ENCODE measurements at places on chromosomes 2 and 18. TPM values are rescaled to one million over a fixed set of nuclear protein-coding genes. Genes with fewer than 3 reads are reported as not detected.

Gene TGFA
- total RNA-seq, result 25.8 TPM

Gene PIEZO2
- total RNA-seq, result 0.10 TPM

DNA sequence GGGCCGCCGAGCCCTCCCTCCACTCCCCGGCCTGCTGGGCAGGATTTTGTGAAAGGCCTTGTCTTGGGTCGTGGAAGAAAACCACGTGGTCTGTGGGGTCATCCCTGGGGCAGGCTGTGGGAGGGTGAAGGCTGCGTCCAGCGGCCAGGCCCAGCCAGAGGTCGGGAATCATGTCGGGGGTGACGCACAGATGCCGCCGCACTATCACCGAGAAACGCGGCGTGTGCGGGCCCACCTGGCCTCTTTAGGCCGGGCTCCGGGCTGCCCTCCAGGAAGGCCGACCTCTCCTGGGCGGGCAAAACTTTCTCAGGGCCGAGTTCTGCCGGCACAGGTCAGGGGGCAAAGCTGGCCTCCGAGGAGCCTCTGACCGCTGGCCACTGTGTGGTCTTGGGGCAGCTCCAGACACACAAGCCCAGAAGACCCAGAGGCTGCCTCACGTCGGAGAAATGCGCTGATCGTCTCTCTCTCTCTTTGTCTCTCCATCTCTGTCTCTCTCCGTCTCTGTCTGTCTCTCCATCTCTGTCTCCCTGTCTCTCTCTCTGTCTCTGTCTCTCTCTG lies 28.4 kb downstream of the NFATC1 start:
- no peak for DNase-seq

DNA sequence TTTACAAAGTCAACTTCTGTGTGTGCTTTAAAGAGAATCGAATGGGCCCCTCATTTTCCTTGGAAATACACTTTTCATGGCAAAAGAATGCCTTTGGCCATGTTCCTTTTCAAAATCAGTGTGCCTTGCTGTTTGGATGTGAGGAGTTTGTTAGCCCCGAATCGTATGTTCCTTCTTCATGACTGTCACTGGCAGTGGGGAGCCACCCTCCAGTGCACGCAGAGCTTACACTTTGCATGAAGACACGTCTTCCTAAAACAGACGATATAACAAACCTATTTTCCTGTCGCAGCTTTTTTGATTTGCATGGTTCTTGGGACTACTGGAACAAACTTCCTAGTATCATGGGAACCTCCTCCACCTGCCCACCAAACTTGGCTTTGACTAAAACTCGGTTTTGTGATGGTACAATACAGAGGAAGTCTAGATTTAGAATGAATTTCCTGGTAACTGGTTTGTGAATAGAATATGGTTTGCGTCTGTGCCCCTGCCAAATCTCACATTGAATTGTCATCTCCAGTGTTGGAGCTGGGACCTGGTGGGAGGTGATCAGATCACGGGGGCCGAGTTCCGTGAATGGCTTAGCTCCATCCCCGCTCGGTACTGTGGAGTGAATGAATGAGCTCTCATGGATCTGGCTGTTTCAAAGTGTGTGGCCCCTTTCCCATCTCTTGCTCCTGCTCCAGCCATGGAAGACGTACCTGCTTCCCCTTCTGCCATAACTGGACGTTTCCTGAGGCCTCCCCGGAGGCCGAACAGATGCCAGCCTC lies 194.9 kb downstream of the TWIST2 start:
- no peak for DNase-seq

DNA sequence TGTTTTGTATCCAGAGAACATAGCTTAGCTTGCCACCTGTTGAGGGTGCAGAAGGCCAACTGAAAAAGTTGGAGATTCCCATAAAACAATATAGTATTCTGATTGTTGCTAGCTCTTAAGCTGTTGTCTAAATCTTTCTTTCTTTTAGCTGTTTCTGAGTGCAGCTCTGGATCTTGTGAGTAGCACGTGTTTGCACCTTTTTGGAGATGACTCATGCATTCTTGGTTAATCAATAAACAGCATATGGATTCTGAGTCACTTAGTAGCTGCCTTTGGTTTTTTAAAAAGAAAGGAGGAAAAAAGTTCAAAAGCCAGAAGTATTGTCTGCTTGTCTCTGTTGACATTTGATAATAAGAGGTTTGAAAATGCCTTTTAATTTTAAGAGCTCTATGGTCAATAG lies 483.0 kb upstream of the FSIP2 start:
- DNase-seq, result peak; percentile 35

DNA sequence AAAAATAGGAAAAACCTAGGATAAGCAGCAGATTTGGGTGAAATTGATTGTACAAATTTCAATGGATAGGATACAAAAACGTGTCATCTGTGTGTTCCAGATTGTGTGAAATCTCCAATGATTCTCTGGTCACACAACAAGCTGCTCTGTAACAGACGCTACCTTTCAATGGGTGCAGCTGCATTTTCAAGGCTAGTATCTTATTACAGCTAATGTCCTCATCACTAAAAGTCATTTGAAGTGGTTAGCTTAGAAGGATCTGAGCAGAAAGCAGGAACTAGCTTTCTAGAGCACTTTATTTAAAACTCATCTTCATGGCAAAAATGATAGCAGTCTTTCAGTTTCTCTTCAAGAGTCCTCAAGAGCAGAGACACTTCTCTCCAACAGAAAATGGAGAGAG lies 364.6 kb downstream of the LRP1B start:
- no peak for DNase-seq

DNA sequence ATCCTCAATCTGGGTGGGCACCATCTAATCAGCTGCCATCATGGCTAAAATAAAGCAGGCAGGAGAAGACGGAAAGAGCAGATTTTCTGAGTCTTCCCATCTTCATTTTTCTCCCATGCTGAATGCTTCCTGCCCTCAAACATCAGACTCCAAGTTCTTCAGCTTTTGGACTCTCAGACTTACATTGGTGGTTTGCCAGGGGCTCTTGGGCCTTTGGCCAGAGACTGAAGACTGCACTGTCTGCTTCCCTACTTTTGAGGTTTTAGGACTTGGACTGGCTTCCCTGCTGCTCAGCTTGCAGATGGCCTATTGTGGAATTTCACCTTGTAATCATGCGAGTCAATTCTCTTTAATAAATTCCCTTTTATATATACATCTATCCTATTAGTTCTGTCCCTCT lies 36.6 kb downstream of the DIPK1C start:
- DNase-seq, result no peak
